ENCODE measurements at places on chromosomes 1 and 21.

GRCh38 chr1:91717839-91718238 lies 168.1 kb downstream of the TGFBR3 start:
- no peak for DNase-seq

- DNase-seq: no peak
Observed at GRCh38 chr1:53580009-53580400, 120.8 kb downstream of the DMRTB1 start.

- DNase-seq: no peak
Observed at GRCh38 chr1:91714867-91715381, 171.0 kb downstream of the TGFBR3 start.

GRCh38 chr1:7694600-7695496 lies 76.2 kb upstream of the VAMP3 start:
- no peak for DNase-seq

GRCh38 chr1:207922554-207922953 lies 11.6 kb upstream of the CD34 start:
- no peak for DNase-seq

GRCh38 chr1:217564207-217564606 lies 66.7 kb downstream of the GPATCH2 start:
- no peak for DNase-seq

GRCh38 chr1:119611701-119612113 lies 36.4 kb downstream of the ZNF697 start:
- no peak for DNase-seq

DNA sequence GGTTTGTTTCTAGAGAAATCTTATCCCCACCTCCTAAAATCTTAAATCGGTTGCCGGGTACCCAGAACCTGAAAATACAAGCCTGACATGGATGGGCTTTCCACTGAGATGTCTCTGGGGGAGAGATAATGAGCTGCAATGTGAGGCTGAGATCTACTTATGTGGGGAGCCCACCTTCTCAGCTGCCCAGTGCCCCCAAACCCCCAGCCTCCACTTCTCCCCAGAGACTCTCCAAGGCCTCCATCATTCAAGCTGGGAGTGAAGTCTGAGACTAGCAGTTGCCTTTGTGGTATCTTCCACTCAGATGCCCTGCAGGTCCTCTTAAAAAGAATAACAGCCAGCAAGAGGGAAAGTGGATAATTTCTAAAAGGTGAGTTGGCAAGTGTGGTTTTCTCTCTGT lies 11.7 kb upstream of the ACTRT2 start:
- no peak for DNase-seq

DNA sequence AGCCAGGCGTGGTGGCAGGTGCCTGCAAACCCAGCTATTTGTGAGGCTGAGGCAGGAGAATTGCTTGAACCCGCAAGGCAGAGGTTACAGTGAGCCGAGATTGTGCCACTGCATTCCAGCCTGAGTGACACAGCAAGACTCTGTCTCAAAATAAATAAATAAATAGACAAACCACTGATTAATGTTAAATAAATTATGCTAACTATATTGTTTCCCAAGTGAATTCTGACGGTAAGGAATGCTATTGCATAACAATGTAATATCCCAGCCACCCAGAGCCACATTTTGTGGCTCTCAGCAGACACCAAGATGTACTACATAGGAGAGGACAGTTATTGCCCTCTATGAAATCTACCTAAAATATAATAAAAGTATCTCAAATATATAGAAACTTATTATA lies 55.4 kb downstream of the LPGAT1 start:
- no peak for DNase-seq

DNA sequence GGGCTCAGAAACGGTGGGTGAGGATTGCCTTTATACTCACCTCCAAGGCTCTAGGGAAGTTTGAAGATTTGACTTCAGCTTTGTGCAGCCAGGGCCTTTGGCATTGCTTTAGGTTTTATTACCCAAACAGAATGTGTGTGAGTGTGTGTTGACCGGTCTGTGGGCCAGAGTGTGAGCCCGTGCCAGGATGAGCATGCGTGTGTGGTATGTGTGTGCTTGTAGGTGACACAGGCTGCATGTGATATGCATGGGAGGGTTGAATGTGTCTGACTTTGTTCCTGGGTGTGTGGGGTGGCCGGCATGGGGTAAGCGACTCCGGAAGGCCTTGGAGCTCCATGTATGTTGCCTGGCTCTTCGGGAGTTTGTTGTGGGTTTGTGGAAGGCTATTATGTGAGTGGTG lies 160.5 kb downstream of the FOXD2 start:
- no peak for DNase-seq

All from H54 (cell line).